ENCODE measurements at places on chromosomes 6 and 20.

GRCh38 chr6:26241033-26241895, 123.7 kb upstream of the BTN3A2 start:
- DNase-seq: no peak

DNA sequence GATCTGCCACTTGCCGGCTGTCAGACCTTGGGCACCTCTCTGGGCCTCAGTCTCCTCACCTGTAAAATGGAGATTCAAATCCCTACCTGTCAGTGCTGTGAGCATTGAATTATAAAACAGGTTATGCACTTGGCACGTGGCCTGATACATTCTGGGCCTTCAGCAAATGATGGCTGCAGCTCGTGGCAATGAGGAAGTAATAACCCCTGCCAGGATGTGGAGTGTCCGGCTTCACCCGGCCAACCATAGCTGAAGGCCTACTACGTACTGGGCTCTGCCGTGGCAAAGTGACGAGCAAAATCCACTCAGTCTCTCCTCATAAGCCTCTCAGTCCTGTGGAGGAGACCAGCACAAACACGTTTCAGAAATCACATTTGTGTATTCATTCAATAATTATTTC, 10.9 kb upstream of the VSTM2L start:
- no peak for DNase-seq

DNA sequence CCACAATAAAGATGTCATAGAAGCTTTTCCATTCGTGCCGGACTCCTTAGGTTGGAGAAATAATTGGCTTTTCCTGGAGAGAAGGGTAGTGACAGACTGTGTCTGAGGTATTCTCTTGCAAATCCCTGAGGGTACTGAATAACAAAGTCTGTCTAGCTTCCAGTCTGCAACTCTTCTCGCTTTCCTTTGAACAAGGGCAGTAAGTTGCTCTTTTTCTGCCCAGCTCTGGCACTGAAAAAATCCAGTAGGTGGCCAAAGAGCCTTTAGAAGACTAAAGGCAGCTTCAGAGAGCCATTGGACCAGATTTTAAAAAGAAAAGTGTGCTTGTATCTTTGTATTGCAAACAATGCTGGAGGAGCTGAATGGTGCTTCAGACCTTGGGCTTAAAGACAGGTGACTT, 20.7 kb upstream of the RREB1 start:
- DNase-seq: peak; percentile 38

DNA sequence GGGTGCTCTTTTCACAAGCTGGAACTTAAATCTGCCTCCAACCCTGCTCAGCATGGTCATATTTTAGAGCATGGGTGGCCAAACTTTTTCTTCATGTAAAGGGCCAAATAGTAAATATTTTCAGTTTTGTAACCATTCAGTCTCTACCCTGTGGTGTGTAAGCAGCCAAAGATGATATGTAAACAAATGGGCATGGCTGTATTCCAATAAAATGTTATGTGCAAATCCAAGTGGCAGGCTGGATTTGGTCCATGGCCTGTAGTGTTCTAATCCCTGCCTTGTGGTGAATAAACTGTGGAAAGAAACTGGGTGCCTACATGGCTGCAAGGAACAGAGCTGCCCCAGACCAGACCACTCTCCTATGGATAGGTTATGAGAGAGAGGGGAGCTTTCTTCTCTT, 32.7 kb downstream of the OGFRL1 start:
- no peak for DNase-seq

- DNase-seq: peak; percentile 70
These were observed 296.8 kb downstream of the CLIC5 start for GRCh38 chr6:45718871-45719270.
